ENCODE measurements at places on chromosomes 7 and 10.

- DNase-seq, result peak; percentile 79
These were observed 498 bp upstream of the ST7 start for GRCh38 chr7:116952635-116953371.

DNA sequence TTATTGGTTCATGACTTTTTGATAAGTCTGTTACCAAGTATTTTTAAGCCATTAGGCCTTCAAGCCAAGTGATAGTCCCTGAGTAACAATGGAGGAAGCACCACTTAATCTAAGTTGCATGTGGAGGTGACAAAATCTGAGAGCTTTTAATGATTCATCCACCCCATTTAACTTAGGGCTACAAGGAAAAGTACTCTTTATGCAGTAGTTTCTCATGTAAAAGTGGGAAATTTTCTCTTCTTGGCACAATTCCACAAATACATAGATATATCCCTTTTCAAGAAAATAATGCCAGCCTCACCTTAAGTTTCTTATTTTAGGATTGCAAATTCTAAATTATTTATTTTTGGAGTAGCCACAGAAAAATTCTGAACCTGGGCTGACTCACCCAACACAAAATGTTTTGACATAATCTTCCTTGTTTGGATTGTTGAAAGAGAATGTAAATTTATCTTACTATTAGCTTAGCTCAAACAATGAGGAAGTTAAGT, 85.7 kb downstream of the SUGCT start:
- DNase-seq, result no peak

DNA sequence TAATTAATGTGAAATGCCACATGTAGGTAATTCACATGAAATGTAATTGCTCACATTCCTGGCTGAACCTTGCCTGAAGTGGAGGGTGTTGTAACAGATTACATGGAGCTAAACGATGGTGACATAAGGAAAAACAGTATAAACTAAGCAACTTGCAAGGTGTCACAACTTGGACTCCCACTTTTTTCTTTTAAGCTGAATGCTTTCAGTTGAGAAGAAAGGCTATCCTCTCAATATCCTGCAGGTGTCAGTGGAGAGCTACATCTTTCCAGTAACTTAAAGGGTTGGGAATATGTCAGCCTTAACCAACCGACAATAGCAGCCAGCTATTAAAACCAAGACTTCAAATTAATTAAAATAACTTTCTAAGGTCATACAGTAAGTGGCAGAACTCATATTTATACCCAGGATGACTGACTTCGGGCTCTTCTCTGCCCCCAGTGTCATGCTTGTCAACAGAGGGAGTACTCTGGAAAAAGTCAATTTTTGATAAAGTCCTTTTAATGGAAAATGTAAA, 33.7 kb downstream of the NRBF2 start:
- peak; percentile 89 for DNase-seq

- DNase-seq, result no peak
These were observed 127.6 kb downstream of the TNS3 start for GRCh38 chr7:47454069-47454973.

GRCh38 chr10:79588800-79589199, 21.9 kb upstream of the SFTPA1 start:
- no peak for DNase-seq

DNA sequence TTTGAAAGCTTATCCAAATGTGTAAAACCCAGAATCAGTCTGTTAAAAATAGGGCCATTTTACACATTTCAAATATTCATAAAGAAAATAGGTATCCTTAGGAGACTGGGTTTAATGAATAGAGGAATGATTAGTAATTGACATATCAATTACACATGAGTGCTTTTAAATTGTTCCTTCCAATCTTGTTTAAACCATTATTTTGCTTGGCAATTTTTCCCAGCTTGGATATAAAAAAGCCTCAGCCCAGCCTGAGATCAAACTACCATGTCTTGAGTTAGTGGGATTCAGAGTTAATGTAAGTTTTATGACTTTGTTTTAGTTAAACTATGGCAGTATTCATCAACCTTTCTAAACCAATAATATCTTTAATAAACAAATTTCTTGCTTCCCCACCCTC, 28.3 kb downstream of the PARP12 start:
- DNase-seq, result no peak

- DNase-seq, result no peak
These were observed 2.3 kb downstream of the SLC29A3 start for GRCh38 chr10:71321386-71321785.

DNA sequence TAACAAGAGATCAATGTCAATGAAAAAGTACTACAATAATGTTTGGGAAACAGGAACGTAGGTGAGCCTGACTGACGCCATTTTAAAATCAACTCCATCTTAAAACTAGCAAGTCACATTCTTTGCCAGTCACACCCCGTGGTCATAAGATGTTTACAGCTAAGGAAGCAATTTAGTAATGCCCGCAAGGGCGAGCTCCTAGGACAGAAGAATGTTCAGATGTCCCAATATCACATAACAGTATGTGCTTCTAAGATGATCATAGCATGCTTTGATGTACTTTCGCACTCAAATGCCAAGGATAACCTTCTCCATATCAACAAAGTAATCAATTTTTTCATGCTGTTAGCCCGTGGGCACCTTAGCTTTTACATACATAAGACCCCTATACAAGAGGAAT, 113.8 kb upstream of the EGFR start:
- DNase-seq, result no peak

- DNase-seq, result no peak
These were observed 102.5 kb downstream of the ALOX5 start for GRCh38 chr10:45476559-45476958.

Data from hematopoietic multipotent progenitor cell treated with erythropoietin and hydrocortisone succinate and interleukin-3 and kit ligand, for 8 days (in vitro differentiated cells).